Activated T-cell treated with anti-CD3 and anti-CD28 coated beads for 48 hours (primary cell): ENCODE measurements at places on chromosomes 1 and 21.

DNA sequence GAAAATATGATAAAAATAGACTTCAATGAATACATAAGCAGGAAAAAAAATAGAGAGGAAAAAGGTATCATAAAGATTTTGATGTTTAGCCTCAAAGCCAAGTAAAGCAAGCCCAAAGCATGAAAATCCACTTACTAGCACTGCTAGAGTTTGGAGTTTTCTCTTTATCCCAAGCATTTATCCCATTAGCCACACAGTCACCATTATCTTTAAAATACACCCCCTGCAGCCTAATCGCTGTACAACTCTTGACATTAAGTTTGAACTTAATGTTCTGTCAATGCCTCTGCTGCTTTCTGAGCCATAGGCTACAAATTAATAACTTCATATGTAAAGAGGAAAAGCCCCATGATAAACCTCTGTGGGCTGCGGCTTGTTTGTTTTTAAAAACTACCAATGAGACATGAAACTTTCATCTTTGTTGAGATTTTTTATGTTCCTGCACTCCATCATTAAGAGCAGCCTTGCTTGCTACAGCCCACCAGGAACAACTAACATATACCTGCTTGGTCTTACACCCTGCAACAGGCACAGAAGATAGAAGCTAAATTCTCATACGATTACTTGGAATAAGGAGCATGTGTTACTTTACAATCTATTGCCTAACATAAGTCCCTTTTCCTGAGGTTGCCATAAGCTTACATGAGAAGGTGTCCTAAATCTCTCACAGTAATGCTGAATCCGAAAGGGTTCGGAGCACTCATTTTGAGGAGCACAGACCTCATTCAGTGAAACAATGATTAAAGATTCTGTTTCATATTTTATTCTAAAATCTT, 202.4 kb downstream of the SMYD3 start:
- no peak for DNase-seq

DNA sequence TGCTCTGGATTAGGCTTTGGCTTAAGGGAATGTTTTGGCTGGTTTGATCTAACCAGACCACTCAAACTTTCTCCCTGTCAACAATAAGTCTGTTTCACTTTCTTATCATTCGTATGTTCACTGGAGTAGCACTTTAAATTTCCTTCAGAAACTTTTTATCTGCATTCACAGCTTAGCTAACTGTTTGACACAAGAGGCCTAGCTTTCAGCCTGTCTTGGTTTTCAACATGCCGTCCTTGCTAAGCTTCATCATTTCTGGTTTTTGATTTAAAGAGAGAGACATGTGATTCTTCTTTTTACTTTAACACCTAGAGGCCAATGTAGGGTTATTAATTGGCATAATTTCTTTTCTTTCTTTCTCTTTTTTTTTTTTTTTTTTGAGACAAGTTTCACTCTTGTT, 14.9 kb upstream of the CYB5R1 start:
- DNase-seq, result no peak

DNA sequence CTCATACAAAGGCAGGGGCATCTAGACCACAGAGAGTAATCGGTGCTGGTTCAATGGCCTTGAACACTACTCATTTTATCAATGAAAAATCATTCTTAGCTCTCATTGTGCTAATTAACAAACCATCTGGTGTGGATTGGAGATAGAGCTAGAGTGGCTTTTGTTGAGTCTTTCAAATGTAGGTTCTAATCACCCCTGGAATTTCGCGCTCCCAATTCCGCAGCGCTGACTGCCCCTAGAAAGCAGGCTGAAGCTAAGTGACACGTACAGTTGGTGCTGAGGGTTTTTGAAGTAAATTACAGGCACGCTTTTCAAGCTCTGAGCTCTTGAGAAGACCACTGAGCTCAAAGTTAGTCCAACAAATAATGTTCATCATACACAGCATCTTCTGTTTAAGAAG, 31.2 kb upstream of the CA6 start:
- DNase-seq, result no peak

DNA sequence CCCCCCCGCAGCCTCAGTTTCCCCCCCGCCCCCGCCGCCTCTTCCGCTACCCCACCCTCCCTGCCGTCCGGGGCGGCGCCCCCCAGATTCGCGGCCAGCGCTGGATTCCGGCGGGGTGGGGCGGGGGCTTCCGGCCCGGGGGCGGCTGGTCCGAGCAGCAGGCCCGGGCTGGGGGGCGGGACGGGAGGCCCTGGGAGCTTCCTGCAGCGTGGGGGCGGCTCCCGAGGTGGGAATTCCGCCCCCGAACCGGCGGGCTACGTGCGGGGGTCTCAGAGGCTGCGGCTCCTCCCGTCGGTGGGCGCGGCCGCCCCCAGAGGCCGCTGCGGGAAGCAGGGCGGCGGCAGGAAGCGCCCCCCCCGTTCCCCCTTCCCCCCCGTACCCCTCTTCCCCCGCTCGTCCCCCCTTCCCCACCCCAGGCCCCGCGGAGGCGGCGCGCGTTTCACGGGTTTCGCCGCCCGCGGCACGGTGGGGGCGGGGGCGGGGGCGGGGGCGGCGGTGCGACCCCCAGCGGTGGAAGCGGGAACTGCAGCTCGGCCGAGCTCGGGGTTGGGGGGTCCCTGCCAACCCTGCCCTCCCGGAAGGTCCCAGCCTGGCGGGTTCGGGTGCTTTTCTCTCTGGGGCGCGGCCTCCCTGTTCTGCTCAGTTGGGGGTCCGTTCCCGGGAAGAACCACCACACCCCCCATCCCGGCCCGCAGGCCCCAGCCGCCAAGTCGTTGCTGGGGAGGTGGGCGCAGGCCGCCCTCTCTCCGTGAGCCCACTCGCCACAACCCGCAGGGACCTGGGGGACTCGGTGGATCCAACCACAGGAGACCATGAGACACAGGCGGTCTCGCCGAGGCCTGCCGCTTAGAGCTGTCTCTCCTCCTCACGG, 76.3 kb downstream of the MORN1 start:
- DNase-seq, result peak; percentile 58

GRCh38 chr1:67434491-67434890, 4.3 kb upstream of the SERBP1 start:
- DNase-seq, result no peak

DNA sequence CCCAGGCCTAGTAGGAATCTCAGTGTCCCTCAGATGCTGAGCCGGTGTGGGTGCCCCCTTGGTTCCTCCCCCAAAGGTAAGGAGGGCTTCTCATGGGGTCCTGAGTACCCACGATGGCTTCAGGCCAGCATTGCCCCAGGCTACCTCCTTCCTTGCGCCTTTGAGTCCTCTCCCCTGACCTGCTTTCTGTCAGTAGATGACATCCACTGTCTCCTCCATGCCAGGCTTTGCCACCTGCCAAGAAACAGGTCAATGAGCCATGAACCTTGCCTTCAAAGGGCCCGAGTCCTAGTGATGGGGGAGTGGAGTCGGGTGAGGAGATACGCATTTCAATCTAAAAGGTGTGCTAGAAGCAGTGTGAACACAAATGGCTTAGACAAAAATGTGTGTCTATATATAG, 15.6 kb downstream of the WNT4 start:
- no peak for DNase-seq

- DNase-seq, result no peak
Measured at GRCh38 chr21:39318091-39318959, 4.9 kb upstream of the BRWD1 start.

GRCh38 chr1:244076740-244077139, 25.7 kb downstream of the ZBTB18 start:
- no peak for DNase-seq

DNA sequence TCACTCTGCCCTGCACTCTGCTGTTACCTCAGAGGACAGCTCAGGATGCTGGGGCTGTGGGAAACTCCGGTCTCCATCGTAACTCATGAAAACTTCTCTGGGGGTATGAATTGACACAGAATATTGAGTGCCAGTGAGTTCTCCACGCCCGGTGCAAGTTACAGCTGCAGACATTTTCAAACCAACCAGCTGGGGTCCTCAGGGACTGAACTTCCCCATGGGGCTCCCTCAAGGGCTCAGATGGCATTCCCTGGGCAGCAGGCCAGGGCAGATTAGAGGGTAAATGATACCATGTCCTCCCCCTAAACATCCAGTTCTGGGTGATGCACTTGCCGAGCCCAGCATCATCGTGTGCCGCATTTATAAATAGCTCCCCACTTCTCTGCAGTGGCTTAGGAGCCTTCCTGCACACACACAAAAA, 27.8 kb upstream of the CCSAP start:
- no peak for DNase-seq

DNA sequence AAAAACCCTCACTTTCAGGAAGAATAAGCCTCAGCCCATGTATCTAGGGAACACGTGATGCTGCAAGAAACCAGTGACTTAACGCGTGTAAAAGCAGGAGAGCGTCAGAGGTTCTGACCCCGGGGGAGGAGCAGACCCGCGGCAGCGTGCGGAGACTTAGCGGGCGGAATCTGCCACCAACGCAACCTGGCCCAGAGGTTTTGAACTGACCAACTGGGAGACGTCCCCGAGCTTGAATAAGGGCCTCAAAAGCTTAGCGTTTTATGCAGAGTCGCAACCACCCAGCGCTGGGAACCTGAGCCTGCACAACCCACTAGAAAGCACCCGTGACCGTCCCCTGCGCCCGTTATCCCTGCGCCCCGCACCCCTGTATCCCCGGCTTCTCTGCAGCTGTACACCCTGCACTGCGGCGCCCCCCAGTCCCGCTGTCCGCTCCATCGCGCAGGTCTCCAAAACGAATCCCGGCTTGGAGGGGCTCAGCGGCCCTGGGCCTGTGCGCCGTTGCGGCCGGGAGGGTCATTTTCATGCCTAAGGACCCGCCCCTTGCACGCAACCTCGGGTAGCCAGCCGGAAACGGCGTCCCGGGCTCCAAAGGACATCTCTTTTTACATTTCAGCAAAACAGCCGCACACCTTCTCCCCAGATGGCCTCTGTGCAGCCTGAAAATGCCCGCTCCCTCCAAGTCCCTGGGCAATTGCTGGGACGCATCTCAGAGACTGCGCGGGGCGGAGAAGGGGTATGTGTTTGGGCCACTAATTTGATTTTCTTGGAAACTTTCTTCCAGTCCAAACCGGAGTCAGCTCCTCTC, 29.4 kb upstream of the TRIM17 start:
- DNase-seq, result peak; percentile 23

DNA sequence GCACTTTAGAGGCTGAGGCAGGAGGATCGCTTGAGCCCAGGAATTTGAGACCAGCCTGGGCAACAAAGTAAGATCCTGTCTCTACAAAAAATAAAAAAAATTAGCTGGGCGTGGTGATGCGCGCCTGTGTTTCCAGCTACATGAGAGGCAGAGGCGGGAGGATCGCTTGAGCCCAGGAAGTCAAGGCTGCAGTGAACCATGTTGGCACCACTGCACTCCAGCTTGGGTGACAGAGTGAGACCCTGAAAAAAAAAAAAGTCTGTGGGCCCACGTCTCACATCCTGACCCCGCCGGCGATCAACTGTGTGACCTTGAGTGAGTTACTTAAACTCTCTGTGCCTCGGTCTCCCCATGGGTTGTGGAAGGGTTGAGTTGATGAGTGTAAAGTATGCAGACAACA, 12.7 kb upstream of the ZBTB21 start:
- no peak for DNase-seq

DNA sequence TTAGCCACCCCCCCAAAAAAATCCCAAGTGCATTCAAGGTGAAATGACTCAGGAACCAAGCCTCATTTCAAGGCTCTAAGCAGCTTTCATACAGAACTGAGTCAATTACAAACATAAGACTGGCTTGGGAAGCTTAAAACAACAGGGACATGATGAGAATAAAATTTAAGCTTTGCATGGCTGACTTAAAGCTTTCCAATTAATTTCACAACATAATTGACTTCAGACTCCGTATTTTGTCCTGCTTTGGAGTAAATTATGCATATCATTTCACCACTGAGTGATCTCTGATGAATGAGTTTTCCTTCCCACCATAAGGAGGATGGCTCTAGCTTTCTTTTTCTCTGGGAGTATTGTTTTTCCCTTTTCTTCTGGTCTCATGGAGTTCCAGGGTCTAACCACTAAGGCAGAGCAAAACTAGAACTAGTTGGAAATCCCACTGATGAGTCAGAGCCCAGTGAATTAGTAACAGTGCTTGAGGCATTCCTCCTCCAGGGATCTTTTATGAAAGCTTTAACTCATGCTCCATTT, 72.8 kb downstream of the XCL2 start:
- DNase-seq, result no peak

GRCh38 chr1:94501935-94502334, 39.6 kb downstream of the F3 start:
- no peak for DNase-seq

- DNase-seq, result peak; percentile 5
Measured at GRCh38 chr1:160284220-160284781, 632 bp downstream of the PEX19 start.

GRCh38 chr1:19344372-19344810, 32.3 kb downstream of the SLC66A1 start:
- peak; percentile 41 for DNase-seq

GRCh38 chr1:188406636-188407035, 1577.9 kb downstream of the PLA2G4A start:
- DNase-seq, result no peak

- DNase-seq, result no peak
Measured at GRCh38 chr1:230832476-230832875, 35.8 kb downstream of the C1orf198 start.

DNA sequence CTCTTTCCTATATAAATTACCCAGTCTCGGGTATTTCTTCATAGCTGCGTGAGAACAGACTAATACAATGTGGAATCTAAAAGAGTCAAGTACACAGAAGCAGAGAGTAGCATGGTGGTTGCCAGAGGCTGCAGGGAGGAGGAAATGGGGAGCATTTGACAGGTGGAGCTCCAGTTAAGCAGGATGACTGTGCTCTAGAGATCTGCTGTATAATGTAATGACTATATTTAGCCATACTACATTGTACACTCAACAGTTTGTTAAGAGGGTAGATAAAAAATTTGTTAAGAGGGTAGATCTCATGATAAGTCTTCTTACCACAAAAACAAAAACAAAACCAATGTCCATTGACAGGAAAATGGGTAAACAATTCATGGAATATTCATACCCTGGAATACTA, 82.1 kb downstream of the MT1HL1 start:
- DNase-seq, result no peak

DNA sequence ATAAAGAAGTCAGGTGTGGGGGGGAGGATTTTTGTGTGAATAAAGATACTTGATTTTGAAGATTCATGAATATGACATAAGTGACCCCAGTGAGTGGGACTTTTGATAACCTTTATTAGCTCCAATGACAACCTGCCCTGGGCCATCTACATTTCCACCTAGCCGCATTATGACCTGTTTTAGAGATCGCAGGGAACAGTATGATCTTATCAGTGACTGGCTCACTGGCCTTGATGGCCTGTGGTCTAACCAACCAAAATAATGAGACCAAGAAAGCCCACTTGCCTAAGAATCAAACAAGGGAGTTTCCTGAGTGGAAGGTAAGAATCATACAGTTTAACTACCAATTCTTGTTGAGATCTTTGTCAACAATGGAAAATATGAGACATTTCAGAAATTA, 1.8 kb downstream of the ELAPOR1 start:
- no peak for DNase-seq

GRCh38 chr1:111406321-111406768, 21.2 kb downstream of the OVGP1 start:
- peak; percentile 17 for DNase-seq

- DNase-seq, result no peak
Measured at GRCh38 chr1:25568090-25568833, 24.9 kb downstream of the LDLRAP1 start.
